ENCODE measurements at places on chromosomes 3 and 15.

- DNase-seq = no peak
Observed at GRCh38 chr3:115436767-115437301, 186.5 kb upstream of the GAP43 start.

DNA sequence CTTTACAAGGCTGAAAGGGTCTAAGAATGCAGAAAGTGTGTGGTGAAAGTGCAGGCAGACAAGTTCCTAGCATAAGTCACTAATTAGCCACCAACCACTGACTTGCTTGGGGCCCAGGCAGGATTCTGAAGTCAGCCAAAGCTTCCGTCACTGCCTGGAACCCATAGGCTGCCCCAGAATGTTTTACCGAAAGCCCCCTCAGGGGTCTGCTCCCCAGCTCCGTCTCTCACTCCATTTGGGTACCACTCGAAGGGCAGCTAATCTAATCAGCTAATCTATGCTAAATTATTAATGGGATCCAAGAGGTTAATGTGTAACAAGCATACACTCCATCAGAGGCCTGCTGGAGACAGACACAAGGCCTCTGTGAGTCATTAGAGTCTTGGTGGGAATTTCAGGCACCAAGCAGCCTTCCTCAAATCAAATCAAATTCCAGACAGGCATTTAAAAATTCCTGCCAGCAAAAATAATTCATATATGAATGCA, 13.2 kb downstream of the ADAMTS9 start:
- DNase-seq = no peak

GRCh38 chr15:66894986-66895780, 170.2 kb upstream of the SMAD3 start:
- no peak for DNase-seq

DNA sequence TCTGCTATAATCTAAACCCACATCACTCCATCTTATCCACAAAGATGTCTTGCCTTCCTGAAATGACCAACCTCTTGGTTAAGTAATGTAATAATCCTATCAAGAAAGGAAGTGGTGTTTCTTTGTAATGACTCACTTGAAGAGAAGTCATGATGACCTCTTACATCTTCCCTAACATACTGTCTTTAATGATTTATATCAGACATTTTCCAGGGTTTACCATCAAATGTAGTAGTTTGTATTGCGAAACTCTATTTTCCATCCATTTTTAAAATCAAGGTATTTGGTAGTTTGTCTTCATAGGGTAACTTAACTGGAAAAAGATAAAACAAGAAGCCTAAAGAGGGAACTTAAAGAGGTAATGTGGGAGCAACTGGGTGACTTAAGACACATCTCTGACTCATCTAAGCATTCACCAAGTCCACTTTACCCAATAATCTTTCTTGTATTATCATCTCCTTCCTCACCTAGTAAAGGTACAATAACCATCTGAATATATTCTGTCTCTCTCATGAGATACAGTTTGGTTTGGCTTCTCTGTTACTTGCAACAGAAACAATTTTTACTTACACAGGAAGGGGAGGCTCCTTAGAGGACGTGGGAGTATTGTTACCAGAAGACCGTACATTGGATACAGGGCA, 5.7 kb upstream of the MAPK6 start:
- no peak for DNase-seq

DNA sequence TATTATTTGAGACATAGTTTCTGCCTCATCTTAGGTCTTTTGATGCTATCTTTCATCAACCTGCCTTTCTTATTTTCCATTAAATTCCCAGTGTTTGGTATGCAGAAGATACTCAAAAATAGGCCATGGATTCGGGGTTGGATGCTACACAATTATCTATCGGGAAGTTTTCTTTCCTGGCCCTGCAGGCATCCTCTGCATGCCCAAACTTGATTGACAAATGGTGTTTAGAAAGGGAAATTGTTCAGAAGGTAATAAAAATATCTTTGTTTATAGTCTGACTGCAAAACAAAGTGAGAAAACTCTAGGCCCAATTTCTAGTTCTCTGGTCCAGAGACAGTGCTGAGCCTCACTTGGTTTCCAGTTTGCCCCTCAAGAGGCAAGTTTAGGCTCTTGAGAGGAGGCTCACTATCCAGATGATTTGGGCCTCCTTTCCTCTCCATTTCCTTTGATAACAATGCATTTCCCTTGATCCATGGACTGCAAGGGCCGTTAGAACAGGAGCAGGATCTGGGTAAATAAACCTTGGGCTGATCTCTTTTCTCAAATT, 157.1 kb upstream of the DPH6 start:
- DNase-seq = no peak

GRCh38 chr15:63104727-63105126, 16.9 kb upstream of the LACTB start:
- no peak for DNase-seq

DNA sequence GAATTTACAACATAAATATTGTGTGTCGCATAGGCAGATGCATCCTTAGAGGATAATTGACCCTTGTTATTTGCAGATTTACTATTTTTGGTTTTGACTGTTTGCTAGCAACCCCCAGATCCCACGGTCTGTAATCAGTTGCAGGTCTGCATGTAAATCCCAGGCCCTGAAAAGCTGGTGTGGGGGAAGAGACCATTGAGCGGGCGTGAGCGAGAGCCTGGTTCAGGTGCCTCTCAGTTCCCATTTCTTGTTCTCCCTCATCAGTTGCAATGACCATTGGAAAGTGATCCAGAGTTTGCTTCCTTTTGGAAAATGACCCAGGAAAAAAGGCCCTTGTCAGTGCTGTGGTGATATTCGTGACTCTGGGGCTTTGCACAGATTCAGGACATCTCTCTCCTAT, 238.9 kb downstream of the UACA start:
- DNase-seq = no peak

DNA sequence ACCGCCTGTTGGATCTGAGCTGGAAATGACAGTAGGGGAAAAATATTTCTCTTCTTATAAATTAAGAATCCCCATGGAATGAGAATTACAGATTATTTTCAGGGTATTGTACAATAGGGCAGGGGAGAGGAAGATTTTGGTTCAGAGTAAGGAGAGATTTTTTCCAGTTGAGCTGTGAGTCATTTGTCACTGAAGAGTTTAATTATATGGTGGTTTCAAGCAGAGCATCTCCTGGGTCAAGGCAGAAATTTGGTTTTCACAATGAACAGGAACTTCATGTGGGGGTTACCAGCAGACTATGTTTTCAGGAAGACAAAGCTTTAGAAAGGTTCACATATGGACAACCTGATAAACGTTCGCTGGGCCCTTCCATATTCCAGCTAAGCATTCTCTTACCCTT, 182.8 kb upstream of the NR2E3 start:
- DNase-seq = no peak

- DNase-seq = no peak
Observed at GRCh38 chr3:67809370-67809935, 155.0 kb upstream of the SUCLG2 start.

- no peak for DNase-seq
Observed at GRCh38 chr15:72774696-72775383, 8.7 kb downstream of the ADPGK start.

GRCh38 chr3:171417813-171418212, 42.4 kb downstream of the TNIK start:
- DNase-seq = no peak

GRCh38 chr3:127887321-127887720, 27.7 kb upstream of the KBTBD12 start:
- DNase-seq = no peak

GRCh38 chr3:11548721-11549131, 95.0 kb downstream of the VGLL4 start:
- no peak for DNase-seq

GRCh38 chr15:101566748-101567488, 77.4 kb upstream of the PCSK6 start:
- no peak for DNase-seq

- DNase-seq = no peak
Observed at GRCh38 chr15:73175382-73175781, 123.1 kb downstream of the NEO1 start.

- DNase-seq = no peak
Observed at GRCh38 chr3:58178528-58179234, 32.1 kb downstream of the DNASE1L3 start.

DNA sequence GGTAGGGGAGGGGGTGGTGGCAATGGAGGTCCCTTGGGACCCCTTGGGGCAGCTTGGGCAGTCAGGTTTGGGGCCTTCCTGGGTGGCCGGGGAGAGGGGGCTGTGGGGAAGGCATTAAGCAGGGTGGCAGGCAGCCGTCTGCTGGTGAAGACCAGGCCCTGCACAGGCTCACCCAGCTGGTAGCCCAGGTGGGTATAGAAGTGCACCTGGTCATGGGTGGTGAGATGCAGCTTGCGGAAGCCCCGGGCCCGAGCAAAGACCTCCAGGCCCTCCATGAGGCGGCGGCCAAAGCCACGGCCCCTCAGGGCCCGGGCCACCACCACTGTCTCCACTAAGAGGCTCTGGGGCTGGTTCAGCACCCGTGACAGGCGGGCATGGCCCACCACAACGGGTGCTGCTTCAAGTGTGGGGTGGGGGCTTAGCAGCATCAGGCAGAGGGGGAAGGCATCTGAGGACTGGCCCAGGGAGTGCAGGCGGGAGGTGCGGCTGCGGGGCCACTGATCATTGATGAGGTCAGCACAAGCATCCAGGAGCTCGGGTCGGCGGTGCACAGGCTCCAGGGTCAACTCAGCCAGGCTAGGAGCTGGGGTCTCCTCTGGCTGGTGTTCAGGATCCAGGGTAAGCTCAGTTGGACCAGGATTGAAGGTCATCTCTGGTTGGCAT, 2.4 kb downstream of the HYAL3 start:
- no peak for DNase-seq

GRCh38 chr3:30855400-30856292, 38.8 kb downstream of the GADL1 start:
- DNase-seq = no peak

DNA sequence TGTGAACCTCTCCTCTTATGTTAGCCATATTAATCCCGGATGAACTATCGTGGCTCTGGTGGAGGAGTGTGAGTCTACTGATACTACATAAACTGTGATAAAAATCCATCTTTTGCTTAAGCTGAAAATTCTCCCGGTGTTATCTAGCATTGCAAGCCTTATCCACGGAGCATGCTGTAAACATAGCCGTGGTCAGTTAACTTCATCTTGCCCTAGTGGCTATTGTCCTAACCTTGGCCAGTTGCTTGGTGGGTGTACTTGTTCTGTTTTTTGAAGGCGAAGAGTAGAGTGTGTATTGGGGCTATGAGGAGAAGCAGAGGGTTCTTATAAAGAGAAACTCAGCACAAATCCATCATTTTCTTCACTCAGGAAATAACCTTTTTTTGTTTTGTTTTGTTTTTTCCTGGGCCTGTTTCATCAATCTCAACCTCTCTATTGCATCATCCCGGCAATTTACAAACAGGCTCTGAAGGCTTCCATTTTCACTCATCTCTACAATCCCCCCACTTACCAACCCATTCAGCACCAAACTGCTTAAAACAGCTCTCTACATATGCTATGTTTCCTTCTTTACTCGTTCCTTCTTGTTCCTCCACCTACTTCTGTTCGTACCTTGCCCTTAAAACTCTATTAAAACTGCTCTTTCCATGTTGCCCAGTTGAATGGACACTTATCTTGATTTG, 135.5 kb upstream of the PTX3 start:
- no peak for DNase-seq
